CD8-positive, alpha-beta memory T cell (primary cell): ENCODE measurements at places on chromosomes 5 and 9. TPM values are rescaled to one million over a fixed set of nuclear protein-coding genes. Genes with fewer than 3 reads are reported as not detected.

FRRS1L gene
- not detected for total RNA-seq

- no peak for DNase-seq
These were observed 727 bp upstream of the ADRB2 start for GRCh38 chr5:148825716-148826052.

GRCh38 chr9:93650448-93650847 is 74.1 kb downstream of the PHF2 start:
- no peak for DNase-seq

DNA sequence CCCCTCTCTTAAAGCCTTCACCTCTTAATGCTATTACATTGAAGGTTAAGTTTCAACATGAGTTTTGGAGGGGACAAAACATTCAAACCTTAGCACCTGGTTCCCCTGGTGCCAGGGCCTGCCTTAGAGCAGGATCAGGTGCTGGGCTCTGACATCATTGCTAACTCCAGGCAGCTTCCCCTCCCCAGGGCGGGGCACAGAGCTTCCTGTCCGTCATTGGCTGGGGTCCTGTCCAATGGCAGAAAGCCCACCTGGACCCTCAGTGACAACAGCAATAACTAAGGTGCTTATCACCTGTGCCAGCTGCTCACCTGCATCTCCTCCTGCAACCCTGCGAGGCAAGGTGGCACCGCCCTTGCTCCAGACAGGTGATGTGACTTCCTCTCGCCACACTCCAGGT is 177.4 kb downstream of the NSG2 start:
- DNase-seq: no peak

DNA sequence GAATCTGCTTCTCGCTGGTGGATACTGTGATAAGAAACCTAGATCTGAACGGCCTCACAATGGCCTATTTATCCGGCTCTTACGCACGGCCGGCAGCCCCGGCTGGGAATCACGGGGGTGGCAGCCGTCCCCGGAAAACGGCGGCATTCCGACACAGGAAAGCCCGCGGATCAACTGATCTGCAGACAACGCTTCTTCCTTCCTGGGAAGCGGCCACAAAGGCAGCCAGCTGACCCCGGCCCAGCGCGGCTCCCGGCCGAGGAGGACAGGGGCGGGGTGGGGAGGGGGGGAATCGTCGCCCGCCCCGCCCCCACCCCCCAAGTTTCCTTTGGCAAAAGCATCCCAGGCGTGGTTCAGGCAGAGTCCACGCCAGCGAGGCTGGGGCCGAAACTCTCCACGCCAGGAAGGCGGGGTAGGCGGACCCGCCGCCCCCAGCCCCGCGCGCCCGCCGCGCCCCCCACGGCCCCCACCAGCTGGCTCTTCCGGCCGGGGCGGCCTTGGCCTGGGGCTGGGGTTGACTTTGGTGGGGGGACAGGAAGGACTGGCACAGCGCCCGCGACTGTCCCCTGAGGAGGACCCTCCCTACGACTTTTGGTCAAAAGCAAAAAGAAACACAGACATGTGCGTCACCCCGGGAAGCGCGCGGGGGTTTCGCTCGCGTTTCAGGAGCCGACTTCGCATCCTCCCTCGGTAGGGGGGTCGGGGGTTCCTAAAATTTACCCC is 247.7 kb upstream of the ANKRD55 start:
- DNase-seq: no peak

DNA sequence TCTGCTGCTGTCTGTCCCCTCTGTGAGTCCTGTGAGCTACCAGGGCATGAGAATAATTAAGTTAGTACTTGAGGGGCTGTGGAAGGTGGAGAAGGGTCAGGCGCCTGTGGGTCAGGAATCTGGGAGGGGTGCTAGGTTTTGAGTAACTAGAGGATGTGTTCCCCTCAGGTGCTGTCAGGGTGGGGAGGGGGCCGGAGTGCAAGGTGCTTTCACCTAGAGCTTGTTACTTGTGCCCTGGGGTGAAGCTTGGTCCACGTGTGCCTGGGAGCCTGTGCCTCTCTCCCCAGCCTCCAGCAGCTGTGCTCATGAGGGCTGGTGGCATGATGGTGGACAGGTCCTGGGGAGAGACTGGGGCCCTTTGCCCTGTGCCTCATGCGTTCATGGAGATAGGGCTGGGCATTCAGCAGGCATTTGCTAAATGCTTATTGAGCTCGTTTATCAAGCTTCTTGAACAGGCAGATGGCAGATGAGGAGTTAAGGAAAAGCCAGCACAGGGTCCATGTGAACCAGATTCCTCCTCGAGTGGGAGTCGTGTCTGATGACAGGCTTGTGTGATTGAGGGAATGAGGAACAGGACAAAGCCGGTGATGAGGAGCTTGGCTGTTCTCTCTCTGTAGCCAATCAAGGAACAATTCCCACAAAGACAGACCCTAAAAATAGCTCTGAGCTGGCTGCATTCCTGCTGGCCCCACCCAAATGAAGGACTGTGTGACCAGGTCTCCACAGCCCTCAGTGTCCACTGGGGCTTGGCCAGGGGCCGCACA is 40.9 kb downstream of the CACNA1B start:
- no peak for DNase-seq

- no peak for DNase-seq
These were observed 17.1 kb downstream of the DCANP1 start for GRCh38 chr5:135430135-135430437.
